Pons (tissue), 1 donor: ENCODE measurements at places on chromosomes 2 and 18.

GRCh38 chr2:47460766-47461165 lies 57.8 kb downstream of the MSH2 start:
- no peak for DNase-seq

GRCh38 chr2:40935349-40935748 lies 483.5 kb upstream of the SLC8A1 start:
- no peak for DNase-seq

DNA sequence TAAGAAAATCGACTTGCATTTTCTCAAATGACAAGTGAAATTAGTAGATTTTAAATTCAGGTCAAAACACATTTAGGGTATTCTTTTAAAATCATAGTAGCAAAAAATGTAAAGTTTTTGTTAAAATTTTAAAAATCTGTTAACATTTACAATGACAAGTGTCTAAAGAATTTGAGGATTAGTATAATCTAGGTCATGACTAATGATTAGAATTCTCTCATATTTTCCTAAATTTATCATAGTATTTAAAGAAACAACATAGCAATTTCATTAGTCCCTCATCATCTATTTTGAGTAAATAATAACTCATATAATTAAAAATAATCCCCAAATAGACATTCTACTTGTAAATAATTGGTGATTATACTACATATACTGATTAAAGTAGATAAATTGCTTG lies 23.6 kb downstream of the THUMPD2 start:
- DNase-seq = no peak

DNA sequence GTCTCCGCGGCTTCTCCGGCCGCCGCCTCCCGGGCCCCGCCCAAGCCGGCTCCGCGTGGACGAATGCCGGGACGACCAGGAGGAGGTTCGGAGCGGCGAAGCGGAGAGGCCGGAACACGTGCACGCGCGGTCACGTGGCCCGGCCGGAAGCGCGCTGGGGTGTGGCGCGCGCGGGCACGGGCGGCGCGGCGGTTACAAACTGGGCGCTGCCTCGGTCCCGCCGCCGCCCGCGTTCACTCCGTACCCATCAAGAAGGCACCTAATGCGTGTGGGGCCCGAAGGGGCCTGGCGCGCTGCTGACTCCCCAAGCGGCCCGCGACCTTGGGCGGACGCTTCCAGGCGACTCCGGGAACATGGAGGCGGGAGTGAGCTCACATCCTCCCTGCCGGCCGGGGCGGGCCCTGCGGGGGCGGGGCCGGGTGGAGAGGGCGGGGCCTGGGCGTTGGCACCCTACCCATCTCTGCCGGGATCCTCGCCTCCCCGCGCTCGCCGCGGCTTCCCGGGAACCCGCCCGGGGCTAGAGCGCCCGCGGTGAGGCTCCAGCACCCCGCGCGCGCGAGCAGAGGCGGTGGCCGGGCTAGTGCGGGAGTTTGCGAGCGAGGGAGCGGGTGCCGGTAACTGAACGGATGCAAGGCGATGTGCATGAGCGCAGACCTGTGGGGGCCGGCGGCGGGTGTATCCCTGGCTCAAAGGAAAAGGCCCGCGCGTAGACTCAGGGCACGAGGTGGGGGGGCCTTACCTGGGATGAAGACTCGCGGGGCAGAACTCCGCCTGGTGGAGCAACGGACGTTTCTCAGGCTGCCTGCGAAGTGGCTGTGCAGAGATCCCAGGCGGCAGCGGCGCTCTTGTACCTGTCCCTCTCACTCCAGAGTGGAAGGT lies at the start of gene TMEM185B:
TSS of gene TMEM185B (minus strand) at position 367 of the 879 bp plus-strand sequence. CDS start 424 bp downstream, outside the sequence.
- peak; percentile 76 for DNase-seq

DNA sequence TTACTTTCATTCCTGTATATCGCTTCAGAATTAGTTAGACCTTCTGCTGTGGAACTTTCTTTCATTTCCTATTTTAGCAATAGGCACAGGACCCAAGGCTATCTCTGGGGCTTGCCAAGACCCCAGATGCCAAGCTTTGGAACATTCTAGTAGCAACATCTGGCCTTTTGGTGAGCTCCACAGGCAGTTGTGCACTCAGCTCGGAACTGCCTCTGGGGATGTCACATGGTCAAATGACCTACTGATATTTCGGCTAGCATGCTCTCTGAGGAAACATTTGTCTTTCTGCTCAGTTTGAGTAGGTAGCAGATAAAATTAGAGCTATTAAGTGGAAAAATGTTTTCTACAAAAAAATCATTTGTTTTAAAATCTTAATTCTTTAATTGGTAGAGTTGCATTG lies 76.6 kb upstream of the ITGA4 start:
- no peak for DNase-seq

DNA sequence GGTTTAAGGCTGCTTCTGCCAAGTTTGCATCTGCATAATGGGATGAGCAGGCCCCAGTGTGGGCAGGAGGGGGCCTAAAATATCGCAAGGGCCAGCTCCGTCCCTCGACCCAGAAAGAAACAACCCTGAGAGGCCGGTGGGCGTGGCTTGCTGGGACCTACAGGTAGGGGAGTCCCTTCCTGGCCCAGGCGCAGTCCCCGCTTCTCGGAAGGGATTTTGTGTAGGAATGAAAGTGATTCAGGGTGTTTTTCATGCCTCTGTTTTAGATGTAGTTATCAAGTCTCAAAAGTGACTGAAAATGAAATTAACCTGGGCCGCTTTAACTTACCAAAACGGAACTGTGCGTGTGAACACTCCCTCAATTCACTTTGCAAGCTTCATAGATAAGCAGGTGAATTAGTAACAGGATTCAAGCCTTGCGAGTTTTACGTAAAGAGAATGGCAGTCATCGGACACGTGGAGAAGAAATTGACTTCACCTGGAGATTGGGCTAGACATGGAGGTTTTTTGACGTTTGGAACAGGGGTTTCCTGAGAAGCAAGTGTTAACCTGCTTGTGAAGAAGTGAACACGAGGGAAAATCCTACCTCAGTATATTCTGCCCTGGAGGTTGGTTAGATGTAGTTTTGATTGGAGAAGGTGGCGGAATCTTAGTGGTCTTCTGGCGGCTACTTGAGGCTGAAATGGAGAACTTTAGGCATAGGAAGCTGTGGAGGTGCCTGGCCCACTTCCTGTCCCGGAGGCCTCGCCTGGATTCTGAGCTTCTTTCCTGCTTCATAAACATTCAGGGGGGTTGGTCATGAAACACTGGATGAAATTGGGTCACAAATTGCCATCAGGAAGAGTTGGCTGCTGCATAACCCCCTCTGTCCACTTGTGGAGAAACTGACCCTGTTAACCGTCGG lies 1.7 kb downstream of the NCK2 start:
- no peak for DNase-seq

- DNase-seq = peak; percentile 69
These were observed 24.1 kb upstream of the KANSL1L start for GRCh38 chr2:210195101-210195852.

GRCh38 chr2:113098532-113098931 lies 28.9 kb upstream of the IL1RN start:
- DNase-seq = no peak

DNA sequence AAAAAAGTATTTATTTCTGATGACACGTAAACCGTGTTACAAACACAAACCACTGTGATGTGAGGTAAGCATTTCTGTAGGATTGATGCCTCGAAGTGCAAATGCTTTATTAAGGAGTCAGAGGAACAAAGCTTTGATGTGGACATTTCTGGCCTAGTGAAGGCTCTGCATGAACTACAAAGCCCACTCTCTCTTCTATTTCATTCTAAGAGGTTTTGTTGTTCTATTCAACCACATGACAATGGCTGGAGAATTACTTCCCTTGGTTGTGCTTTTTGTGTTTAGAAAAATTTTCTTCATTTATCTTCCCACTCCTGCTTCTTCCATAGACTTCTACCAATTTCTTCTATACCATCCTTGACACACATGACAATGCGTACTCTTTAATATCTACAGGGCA lies 125.7 kb upstream of the CCDC195 start:
- DNase-seq = peak; percentile 74

DNA sequence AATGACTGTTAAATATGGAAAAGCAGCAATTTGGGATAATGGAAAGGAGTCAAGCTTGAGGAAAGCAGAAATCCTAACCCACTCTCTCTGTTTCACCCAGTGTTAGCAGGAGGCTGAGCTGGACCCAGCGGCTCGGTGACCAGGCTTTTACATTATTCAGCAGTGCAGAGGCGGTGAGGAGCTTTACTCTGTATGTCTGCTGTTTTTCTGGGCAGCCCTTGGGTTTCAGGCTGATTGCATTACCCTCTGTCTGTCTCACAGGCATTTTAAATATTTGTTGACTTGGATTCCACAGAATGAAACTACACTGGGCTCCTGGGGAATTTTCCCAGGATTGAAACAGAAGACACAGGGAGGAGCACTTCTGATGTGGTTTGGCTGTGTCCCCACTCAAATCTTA lies 368.0 kb downstream of the GALR1 start:
- DNase-seq = no peak

GRCh38 chr2:233449081-233449901 lies 95.0 kb downstream of the DGKD start:
- DNase-seq = no peak

DNA sequence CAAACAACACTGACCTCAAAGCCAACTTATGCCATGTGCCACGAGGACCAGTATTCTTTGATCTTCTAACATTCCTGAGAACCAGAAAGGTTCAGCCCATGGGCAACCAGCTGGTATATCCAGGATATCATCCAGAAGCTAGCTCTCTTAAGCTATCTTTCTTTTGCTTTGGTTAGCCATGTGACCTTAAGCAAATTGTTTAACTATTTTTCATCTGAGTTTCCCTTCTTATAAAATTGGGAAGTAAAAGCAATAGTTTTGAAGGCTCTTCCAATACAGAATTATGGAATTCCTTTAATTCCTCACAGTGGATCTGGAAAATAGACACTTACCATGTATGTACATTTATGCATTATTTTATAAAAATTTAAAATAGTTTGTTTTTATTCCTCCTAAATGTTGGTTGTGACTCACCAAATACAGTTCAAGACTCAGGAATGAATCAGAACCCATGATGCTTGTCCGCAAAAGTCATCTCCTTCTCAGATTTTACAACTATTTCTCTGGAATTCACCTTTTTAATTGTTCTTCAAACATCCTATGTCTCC lies 435.7 kb downstream of the ZEB2 start:
- no peak for DNase-seq

DNA sequence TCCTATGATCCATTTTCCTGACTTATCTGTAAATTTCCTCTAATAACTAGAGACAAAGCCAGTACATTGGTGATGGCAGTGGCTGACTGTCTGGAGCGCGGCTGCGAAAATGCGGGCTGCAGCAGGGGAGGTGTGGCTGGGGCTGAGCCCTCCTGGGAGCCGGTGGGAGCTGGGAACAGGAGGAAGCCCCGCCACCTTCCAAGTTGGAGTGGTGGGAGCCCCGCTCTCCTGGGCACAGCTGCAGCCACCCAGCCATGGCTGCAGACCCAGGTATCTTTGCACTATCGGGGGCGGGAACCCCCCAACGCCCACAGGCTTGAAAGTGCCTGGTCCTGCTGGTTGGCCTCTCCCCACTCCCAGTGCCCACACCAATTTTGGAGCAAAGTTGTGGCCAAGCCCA lies 633.0 kb upstream of the TMEFF2 start:
- no peak for DNase-seq

DNA sequence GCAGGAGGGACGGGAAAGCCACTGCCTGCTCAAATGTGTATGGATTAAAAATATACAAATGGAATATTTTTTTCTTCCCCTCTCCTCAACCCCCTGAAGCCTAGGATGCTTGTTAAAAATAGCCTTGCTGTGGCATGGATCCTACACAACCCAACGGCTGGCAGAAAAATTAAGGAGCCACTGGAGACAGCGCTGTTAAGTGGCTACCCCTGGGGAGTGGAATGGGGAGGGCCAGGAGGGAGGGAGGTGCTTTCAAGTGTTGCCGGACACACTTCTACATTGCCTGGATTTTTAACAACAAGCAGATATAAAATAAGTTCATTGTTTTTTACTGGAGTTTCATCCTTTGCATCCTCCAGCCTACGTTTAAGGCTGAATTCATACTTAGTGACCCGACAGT lies 66.6 kb downstream of the ZBTB7C start:
- no peak for DNase-seq

- DNase-seq = no peak
These were observed 16.2 kb upstream of the MBD2 start for GRCh38 chr18:54240629-54241107.

DNA sequence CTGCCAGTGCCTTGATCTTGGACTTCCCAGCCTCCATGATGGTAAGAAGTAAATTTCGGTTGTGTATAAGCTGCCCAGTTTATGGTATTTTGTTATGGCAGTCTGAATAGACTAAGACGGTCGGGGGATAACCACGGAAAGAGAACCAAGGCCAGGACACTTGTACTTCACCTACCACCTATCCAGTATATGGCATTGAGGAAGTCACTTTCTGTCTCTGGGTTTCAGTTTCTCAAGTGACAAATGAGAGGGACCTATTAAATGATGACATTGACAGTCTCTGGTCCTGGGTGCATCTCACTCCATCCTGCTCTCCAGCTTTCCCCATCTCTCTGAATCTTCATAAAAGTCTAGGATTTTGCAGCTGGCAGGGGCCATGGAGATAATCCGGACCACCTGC lies 183.8 kb upstream of the MSH6 start:
- DNase-seq = no peak
